ENCODE measurements at places on chromosomes 4 and X.

DNA sequence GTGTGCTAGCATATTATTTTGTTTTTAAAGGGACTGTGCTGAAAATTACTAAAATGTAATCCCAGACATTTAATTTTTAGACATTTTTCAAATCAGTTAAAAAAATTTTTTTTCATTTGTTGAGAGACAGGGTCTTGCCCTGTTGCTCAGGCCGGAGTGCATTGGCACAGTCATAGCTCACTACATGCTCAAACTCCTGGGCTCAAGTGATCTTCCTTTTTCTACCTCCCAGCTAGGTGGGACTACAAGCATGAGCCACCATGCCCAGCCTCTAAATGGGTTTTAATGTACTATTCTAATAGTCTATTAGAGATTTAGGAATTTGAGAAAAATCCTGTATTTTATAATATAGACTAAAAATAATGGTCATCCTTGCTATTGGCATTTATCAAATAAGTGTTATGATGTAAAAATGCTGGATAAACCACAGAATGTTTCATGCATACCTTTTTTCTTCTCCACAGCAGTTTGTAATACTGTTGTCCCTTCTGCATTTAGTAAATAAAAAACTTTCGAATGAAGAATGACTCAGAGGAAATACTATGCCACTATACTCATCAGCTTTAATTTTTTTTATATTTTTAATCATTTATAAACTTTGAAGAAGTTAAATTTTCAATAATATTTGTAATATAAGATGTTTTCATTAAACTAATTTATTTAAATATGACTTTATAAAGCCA is 29.9 kb downstream of the CPEB2 start:
- no peak for DNase-seq

GRCh38 chr4:73679836-73680235 is 59.6 kb upstream of the RASSF6 start:
- no peak for DNase-seq

DNA sequence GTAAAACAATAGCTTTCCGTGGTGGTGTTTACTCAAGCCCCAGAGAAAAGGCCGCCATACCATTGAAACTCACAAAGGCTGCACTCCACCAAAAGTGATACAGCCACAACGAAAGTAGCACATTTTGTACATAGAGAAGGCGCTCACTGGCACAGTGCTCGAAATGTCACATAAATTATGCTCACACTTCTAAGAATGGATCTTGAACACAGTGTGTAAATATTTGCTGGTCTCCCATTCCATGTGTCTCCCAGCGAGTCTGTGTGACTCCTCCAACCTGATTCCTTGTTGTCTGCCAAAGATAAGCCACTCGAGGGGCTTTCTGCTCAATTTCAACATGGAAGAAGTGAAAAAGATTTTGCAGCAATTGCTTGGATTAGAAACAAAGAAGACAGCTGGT is 234.0 kb upstream of the VCX3A start:
- DNase-seq, result no peak

DNA sequence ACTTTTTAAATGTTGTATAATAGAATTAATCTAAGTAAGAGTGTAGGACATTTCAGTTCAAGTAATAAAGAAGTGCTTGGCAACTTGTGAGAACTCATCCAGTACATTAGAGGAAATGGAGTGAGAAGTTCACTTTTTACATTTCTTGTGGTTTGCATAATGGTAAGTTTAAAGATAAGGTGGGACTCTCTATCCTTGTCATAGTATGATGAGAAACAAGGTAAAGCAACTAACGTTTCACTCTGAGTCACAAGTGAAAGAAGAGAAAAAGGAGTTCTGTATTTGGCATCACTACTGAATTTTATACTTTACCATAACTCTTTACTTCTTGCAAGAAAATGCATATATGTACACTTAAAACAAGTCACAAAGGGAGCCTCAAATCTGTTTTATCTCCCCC is 219.4 kb downstream of the SLC4A4 start:
- DNase-seq, result no peak

DNA sequence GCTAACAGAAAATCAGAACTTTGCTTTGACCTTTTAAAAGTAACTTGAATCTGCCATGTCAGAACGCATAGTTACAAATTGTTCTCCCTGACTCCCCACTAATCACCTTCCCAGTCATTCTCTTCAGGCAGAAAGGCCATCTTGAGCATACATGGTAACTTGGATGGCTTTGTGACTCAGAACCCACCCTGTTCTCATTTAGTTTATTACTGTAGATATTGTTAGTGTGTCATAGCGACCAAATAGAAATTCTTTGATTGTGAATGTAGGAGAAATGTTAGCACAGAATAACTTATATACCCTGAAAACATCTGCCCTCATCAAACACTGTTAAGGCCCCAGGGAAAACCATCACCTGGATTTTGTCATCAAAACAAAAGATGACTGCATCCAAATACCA is 382.0 kb downstream of the MAGEB5 start:
- DNase-seq, result no peak

DNA sequence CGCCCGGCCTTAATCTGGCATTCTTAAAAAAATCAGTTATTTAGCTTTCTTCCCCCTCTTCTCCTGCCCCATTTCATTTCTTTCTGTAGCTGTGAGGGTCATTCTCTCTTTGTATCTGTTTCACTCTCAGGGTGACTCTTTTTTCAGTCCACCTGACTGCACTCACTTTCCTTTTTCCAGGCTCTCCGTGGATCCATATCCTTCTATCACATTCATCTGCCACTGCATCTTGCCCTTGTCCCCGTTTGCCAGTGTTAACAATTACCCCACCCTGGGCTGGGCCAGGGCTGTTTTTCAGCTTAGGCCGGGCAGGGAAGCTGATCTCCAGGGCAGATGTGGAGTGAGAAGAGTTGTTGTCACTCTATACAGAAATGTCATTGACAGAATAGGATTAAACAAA is 7.7 kb downstream of the FHL1 start:
- no peak for DNase-seq

DNA sequence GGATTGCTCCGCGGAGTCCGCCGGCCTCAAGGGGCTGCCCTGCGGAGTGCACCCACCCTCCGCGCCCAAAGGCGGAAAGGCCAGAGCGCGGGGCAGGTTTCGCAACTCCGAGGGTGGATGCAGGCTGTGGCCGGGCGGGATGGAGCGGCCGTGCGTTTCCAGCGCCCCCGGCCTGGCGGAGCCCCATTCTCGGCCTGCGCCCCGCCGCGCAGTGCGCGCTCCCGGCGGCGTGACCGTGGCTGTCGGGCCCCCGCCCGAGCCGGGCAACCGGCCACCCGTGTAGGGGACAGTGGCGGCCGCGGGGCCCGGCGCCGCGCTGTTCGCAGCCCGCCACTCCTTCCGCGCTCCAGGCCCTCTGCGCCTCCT is 331 bp downstream of the SETD7 start:
- DNase-seq, result no peak

- DNase-seq, result no peak
Measured at GRCh38 chrX:2542826-2543521, 42.2 kb upstream of the DHRSX start.

DNA sequence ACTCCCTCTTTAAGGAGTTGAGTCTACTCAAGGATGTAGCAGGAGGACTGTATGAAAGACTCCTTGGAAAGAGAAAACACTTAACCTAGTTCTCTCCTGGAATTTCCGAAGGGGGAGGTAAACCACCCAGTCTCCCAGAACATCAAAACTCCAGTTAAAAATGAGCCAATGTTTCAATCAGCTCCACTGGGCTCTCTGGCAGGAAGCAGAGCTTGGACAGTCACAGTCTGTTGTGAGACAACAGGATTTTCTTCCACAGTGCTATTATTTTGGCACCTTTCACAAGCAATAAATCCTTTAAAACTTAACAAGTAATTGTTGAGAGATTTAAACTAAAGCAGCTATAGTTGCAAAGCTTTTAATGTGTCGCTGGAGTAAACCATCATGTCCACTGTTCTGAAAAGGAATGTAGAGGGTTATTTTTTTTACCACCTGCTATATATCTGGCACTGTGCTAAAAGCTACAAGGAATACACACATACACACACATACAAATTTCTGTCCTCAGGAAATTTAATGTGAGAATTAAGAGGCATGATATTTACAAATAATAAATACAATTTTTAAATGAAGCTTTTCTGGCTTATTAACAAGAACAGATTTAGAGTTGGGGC is 229.2 kb upstream of the INTU start:
- DNase-seq, result no peak

DNA sequence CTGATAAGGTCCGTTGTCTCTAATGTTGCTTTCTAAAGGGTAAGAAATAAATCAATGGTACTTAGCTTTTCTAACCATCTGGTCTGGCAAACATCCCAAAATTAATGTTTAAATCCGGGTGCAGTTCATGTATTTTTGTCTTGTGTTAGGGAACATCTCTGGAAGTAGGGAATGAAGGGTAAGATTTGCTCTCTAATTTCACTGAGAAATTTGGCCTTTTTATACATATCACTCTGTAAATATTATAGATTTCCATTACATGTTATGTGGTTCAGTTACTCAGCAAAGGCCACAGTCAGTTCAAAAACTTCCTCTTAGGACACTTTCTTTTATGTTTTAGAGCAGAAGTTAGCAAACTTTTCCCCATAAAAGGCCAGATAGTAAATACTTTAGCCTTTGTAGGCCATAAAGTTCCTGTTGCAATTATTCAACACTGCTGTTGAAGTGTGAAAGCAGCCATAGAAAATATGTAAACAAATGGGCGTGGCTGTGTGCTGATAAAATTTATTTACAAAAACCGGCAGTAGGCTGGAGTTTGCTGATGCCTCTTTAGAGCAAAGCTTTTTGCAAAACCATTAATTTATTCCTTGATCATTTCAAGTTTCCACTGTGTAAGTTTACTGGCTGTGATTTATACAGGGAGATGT is 218.1 kb downstream of the ANTXR2 start:
- no peak for DNase-seq

- no peak for DNase-seq
Measured at GRCh38 chr4:85740431-85740861, 265.5 kb downstream of the ARHGAP24 start.

GRCh38 chr4:104532677-104533076 is 38.0 kb upstream of the CXXC4 start:
- DNase-seq, result no peak

GRCh38 chr4:122889726-122890125 is 32.7 kb downstream of the NUDT6 start:
- DNase-seq, result no peak

GRCh38 chr4:48255072-48255958 is 14.3 kb downstream of the TEC start:
- DNase-seq, result no peak

DNA sequence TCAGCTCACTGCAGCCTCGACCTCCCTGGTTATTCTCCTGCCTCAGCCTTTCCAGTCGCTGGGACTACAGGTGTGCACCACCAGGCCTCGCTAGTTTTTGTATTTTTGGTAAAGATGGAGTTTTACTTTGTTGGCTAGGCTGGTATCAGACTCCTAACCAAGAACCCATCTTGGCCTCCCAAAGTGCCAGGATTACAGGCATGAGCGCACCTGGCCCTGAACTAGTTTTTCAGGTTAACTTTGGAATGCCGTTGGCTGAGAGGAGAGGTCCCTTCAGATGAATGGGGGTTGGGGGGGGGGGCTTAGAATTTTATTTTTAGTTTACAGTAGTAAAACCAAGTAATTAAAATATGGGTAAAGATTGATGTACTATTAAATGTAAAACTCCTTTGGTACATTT is 23.4 kb upstream of the CWH43 start:
- DNase-seq, result no peak

GRCh38 chr4:135249024-135249423 is 1047.4 kb upstream of the PABPC4L start:
- no peak for DNase-seq

DNA sequence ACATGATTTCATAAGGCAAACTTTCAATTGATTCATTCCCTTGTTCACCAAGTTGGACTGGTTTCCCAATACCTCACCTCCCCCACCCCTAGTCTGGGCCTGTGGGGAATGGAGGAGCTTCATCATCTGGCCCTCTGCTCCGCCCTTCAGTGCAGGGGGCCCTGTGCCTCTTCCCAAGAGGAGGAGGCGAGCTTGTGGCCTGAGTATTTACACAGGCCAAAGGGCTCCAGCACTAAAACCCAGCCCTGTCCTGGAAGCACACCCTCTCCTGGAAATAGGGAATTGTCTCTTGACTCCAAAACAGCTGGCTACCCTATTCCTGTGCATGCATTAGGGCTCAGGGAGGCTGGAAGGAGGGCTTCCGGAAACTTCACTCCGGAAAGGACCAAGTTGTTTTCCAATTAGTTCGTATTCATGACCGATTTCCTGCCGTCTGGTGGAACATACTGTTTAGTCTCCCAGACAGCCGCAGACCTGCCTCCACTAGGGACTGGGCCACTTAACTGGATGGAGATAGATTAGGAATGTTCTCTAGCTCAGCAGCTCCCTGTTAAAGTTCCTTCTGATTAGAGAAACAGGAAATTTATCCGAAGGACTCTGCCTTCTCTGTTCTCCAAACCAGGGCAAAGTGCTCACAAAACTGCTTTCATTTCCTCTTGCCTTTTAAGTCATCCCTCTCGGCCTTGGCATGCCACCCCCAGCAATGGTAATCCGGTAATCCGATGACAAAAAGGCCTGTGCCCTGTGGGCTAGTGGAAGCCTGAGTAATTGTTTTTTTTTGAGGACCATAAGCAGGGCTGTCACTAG is 5.8 kb downstream of the SRPX2 start:
- no peak for DNase-seq

- DNase-seq, result no peak
Measured at GRCh38 chr4:112403101-112403945, 106.2 kb downstream of the ALPK1 start.

- DNase-seq, result no peak
Measured at GRCh38 chr4:148116264-148116663, 325.9 kb downstream of the NR3C2 start.

DNA sequence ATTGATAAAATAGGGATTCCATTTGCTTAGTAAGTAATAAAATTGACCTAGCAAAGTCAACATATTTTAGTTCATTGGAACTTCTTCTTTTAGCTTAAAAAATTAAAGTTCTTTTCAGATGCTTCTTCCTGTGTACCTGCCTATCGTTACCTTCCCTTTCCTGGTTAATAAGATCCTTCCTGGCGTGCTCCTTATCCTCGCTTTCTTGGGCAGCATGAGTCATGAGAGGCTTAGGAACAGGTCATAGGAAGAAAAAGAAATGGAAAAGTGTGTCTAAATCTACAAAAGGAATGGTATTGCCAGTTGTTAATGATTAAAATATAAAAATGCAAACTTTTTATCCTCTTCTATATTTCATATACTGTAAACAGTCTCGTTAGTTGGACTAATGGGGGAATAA is 170.3 kb downstream of the DCTD start:
- DNase-seq, result no peak

DNA sequence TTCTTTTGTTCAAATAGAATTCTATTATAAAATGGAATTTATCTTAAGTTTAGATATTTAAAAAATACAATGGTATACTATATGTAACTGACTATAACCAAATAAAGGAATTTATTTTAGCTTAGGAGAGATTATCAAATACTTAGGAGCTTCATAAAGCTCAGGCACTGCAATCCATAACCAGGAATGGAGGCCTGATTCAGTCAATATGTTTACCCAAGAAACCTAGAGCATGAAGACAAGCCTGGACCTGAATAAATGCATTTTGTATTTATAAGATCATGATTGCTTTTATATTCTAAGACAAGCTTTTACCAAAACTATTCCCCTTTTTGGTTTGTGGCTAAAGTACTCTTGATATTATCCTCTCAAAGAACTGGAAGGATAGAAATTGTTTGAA is 742.6 kb downstream of the FAT4 start:
- no peak for DNase-seq
